ENCODE measurements at places on chromosomes 4 and X.

DNA sequence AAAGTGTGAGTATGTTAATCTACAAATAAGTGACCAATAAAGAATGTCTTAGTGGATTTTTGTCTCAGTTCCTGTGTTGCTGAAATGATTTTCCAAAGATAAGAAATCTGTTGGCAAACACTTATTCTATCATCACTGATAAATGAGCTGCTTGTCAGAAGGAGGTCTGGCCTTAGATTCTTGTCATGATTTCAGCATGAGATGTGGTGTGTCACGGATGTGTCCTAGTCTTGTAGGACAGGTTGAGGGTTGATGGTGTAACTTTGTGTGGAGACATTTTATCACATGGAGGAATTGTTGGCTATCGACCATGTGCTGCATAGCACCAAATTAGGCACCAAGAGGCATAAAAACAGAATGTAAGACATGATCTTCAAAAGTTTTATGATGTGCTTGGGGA is 31.8 kb upstream of the LIMCH1 start:
- DNase-seq = no peak

DNA sequence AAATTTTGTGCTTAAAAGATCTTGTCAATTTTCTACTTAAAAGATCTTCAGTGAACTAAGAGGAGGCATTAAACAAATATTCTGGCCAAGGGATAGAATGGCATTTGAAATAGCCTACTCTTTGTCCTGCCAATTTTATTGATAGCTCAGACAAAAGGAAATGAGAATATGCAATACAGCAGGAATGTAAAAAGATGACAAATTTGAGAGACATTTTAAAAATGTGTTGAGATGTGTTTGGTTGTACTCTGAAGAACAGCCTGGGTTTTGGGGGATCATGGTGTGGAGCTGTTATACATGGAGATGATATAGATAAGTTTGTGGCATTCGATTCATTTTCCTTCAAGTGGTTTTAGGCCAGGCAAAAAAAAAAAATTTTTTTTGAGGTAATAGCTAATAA is 11.6 kb upstream of the MAD2L1 start:
- no peak for DNase-seq

DNA sequence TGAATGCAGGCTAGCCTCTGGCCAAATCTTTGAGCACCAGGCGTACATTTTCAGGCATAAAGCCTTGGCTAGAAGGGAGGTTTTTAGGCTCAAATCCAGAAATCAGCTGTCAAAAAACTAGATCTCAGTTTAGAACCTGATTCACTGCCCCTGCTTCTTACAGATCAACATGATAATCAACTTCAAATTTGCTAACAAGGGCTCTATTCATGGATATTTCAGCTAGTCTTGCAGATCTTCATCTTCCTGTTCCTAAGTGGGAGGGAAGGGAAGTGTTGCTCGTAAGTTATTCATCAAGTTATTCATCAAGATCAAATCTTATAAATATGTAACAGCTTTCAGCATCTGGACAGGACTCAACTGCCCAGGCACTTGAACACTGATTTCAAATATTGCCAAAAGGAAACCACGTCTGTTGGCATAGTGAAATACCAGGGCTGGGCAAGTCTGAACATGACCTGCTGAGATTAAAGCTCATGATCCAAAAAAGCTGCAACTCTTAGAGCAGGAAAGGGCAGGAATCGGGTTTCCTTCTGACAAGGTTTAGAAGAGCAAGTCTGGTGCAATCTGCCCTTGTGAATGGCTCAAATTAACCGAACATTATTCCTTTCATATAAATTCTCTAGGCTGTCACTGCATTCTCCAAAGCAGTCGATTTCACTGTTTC is 200.3 kb downstream of the PDGFC start:
- peak; percentile 8 for DNase-seq

GRCh38 chr4:97938141-97938540 is 205.1 kb downstream of the STPG2 start:
- DNase-seq = no peak

DNA sequence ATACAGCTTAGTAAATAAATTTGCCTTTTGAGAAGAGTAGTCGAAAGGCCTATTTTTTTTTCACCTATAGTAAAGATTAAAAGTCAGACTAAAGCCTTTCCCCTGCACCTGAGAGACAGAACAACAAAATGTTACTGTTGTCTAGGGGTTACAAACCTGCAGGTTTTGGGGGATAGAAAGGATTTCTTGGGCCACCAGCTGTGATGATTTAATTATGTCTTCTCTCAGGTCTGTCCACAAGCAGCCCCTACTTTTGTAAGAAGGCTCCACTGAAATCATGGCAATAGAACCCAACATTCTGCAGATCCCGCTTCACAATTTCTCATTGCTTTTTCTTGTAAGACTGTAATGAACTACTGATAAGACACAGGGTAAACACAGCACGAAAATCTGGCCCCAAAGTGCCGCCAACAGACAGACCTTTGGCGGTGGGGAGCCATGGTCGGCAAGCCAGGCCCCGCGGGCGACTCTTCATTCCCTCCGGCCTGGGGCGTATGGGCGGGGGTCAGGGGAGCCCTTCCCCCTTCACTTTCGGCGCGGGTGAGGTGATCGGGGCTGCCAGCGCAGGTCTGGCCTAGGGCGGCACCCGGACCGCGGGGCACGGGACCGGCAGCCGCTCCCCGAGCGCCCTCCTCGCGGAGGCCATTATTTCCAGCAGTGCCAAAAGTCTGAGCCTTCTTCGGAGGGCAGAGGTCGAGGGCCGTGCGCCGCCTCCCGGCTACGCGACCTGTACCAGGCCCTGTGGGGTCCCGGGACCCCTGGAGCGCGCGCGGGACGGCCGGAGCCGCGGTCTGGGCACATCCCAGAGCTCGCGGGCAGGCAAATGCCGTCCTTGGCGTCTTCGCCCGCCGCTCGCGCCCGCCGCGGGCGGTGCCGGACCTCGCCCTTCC is 812 bp upstream of the KDM6A start:
- peak; percentile 3 for DNase-seq

- DNase-seq = no peak
Observed at GRCh38 chr4:160265014-160265413, 1162.1 kb downstream of the RAPGEF2 start.

DNA sequence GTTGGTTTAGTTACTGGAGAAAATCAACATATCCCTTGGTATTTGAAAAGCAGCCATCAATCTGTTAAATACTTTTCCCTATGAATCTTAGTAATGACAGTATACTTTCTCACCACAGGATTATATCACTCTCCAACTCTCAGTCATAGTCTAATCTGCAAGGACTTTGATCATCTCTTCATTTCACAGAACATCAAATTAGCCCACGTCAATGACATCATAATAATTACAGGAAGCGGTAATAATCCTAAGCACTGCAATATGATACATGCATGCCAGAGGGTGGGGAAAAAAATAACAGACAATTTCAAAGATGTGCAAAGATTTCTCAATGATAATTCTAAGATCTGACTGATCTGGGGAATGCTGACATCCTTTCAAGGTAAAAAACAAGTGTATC is 404.1 kb downstream of the GPM6A start:
- no peak for DNase-seq

DNA sequence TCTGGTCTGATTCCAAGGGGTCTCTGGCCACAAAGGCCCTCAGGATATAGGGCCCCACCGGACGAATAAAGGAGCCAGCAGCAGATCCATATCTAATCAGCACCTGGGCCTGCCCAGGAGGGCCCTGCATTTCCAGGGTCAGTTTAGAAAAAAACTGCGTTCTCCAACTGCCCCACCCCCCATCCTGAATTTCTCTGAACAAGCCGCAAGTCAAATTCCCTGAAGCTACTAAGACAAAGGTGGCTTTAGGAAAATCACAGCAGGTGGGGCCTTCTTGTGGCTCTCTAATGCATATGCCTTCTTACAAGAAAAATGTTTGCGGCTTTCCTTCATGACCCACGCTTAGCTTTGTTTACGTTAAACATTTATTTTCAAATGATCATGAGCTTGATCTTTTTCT is 76.6 kb downstream of the MBNL3 start:
- DNase-seq = no peak

DNA sequence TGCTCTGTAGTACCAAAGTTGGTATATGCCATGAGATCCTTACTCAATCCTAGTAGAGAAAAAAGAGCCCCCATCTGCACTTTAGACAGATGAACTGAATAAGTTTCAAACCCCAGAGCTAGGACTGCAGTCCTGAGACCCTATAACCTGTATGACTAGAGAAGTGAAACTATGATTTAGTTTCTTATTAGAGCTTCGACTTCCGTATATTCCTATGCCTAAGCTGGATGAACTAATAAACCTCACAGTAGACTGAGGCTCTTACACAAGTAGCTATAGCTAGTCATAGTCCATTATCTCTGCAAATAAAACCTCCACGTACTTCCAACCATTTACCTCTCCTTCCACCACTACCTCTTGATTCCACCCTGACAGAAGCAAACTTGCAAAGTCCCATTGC is 6.3 kb upstream of the OTUD4 start:
- no peak for DNase-seq

- no peak for DNase-seq
Observed at GRCh38 chr4:117400039-117400835, 314.9 kb upstream of the TRAM1L1 start.

DNA sequence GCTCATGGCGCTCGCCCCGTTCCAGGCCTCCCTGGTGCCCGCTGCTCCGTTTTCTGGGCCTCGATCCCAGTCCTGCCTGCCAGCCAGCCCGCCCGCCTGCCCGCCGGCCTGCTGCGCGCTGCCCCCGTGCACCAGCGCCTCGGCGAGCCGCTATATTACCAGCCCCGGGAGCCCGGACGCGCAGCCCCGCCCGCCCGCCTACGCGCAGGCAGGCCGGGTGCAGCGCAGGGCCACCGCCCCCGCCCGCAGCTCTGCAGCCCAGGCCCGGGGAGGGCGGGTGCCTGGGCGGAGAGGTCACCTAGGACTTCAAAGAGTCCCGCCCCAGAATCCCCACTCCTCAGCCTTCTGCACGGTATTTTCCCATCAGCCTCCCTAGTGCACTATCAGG is at the start of gene MAOB:
Gene MAOB (minus strand): TSS at position 157 of the 388 bp plus-strand sequence. CDS start 151 bp downstream, at position 6.
- DNase-seq = no peak

- no peak for DNase-seq
Observed at GRCh38 chr4:165548702-165549101, 169.9 kb downstream of the CPE start.

GRCh38 chr4:159018062-159018629 is 84.7 kb upstream of the RAPGEF2 start:
- DNase-seq = no peak

DNA sequence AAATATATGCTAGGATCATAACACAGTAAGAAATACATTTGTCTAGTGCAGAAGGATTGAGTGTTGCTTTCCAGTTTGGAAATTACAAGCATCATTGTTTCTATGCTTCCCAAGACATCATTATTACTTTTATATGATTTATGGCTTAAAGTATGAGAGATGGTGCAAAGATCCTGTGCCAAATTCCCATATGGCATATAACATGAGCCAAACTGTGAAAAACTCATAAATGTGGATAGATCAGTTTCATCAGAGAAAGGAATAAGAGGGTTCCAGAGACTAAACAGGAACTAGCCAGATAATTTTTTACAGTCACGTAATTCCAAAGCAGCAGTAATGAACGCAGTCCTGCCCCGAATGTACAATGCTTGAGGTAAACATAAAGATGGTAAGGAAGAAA is 126.3 kb downstream of the PRDM5 start:
- DNase-seq = no peak

GRCh38 chr4:1009542-1010394 is 1.7 kb upstream of the FGFRL1 start:
- peak; percentile 54 for DNase-seq

GRCh38 chrX:132395026-132395425 is 93.8 kb downstream of the MBNL3 start:
- DNase-seq = no peak

GRCh38 chr4:2617955-2618354 is 81.5 kb downstream of the FAM193A start:
- DNase-seq = no peak

GRCh38 chr4:112973750-112974251 is 75.7 kb upstream of the ANK2 start:
- DNase-seq = no peak

GRCh38 chr4:56183344-56183959 is 203.8 kb downstream of the AASDH start:
- no peak for DNase-seq

DNA sequence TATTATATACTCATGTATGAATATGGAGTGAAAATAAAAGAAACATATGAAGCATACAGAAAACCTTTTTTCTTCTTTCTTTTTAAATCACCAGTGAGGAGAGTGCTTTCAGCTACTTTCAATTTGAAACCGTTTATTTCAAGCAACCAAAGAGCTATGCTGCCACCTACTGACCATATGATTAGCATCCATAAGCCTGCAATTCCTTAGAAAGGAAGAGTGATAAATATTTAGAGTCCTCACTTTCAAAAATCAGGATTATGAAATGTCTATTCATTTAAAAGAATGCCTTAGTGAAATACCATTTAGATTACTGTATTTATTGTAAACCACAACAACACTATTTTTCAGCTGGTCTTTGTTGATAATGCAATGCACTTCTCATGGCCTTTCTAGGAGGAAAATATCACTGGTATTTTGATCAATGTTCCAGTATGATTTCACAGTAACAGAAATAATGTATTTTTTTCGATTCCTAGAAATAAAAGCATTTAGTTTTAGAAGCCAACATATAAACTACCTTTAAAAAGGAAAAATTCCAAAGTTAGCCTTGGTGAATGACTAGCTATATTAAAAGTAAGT is 667.6 kb downstream of the PCDH18 start:
- peak; percentile 69 for DNase-seq

GRCh38 chr4:53890461-53890860 is 173.9 kb downstream of the CHIC2 start:
- DNase-seq = no peak

- DNase-seq = no peak
Observed at GRCh38 chrX:108516184-108516583, 76.5 kb downstream of the COL4A5 start.

DNA sequence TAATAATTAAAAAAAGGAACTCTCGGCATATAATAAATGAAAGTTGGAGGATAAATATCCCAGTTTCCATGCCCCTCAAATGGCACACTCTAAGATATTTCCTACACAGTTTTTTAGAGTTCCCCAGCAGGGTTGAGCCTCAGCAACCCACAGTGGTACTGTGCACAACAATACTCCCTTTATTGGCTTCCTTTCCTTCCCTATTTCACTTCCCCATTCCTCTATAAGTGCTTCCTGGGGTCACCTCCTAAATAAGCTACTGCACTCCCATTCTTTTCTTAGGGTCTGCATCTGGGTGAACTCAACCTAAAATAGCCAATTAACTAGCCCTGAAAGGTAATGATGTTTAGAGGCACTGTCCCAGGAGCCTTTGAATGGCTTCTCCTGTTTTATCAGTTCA is 76.4 kb upstream of the NHS start:
- no peak for DNase-seq

DNA sequence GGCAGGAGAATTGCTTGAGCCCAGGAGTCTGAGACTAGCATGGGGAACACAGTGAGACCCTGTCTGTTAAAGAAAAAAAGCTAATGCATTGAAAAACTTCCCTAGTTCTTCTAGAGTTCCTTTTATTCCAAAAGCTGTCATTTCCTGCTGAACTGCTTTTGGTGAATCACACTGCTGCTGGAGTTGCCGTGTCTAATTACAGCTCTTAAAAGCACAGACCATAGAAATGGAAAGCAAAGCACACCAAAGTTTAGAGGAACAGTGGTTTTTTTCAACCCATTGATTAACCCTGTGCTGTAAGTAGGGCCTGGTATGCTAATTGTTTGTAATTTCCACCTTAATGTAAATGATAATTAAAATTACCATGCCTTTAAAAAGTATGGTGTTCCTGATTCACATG is 52.4 kb downstream of the SEPTIN11 start:
- DNase-seq = no peak

All from NCI-H2081 (cell line).